Lower lobe of right lung (tissue), 2 donors: ENCODE measurements at places on chromosomes 1 and 21. TPM values are rescaled to one million over a fixed set of nuclear protein-coding genes. Genes with fewer than 3 reads are reported as not detected.

The OR2T8 gene
- not detected for total RNA-seq

The SLC5A3 gene
- 17.4 TPM for total RNA-seq

The SAMD11 gene
- total RNA-seq, result 2.2 TPM

The NLRP3 gene
- total RNA-seq, result 3.5 TPM

The PDE4DIP gene
- total RNA-seq, result 153 TPM

DNA sequence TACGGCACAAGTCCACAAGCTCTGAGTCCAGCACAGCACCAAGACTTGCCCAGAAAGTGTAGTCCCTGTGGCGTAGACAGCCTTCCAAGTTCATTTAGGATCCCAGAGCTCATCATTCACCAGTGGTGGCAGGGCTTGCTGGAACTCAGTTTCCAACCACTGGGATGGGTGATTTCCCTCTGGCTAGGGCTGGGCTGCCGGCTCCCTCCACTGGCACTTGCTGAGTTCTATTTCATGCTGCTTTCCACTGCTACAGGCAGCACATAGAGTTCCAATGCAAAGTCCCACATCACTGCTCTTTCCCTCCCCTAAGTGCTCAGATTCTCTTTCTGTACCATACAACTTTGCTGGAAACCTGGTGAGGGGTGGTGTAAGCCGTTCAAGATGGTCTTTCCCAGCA, 510.3 kb upstream of the TMPRSS15 start:
- H3K36me3 ChIP-seq, result no peaks in the 10 kb centered on the region
- H3K4me3 ChIP-seq, result no peak overlapping the region
- H3K27ac ChIP-seq, result no peak overlapping the region
- no peaks in the 10 kb centered on the region for H3K27me3 ChIP-seq

DNA sequence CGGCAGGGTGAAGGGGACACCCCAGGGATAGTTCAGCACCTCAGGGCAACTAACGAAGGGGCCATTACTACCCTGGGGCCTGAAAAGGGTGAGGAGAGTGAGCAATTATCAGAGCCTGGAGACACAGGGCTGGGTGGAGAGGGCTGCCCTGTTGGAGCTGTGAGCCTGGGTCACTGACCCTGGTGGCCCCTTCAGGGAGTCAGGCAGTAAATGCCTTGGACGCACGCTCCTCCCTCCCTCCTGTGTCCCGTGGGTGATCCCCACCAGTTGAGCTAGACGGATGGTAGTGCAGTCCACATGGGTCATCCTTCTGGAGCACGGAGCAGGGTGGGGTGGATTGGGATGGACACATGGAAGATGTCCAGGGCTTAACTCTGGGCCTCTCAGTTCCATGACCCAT, 305.3 kb downstream of the PTPRU start:
- H3K36me3 ChIP-seq, result no peaks in the 10 kb centered on the region
- DNase-seq, result no peak
- peaks cover 6% of the 10 kb centered on the region for H3K27me3 ChIP-seq
- H3K4me1 ChIP-seq, result no peaks in the 10 kb centered on the region
- H3K4me3 ChIP-seq, result no peak overlapping the region
- no peak overlapping the region for H3K27ac ChIP-seq

DNA sequence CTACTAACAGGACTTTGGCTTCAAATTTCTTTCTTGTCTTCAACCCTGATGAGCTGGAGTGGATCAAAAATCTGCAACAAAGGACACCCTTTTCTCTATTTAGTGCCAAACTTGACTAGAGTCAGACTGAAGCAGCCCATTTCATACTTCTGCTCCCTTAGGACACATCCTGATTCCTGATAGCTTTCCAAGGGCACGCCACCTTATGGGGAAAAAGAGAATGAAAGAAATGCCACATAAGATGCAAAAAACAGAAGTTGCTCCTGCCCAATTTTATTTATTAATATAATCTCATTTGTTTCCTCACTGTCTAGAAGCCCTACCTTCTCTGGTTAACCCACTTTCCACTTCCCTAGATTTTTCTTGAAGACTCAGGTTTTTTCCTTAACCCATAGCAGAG, 72.7 kb upstream of the NBPF4 start:
- no peak overlapping the region for H3K4me3 ChIP-seq
- no peak for DNase-seq
- no peaks in the 10 kb centered on the region for H3K27me3 ChIP-seq
- no peaks in the 10 kb centered on the region for H3K4me1 ChIP-seq
- no peak overlapping the region for H3K27ac ChIP-seq
- H3K36me3 ChIP-seq, result no peaks in the 10 kb centered on the region

The LGR6 gene
- total RNA-seq, result 1.7 TPM

DNA sequence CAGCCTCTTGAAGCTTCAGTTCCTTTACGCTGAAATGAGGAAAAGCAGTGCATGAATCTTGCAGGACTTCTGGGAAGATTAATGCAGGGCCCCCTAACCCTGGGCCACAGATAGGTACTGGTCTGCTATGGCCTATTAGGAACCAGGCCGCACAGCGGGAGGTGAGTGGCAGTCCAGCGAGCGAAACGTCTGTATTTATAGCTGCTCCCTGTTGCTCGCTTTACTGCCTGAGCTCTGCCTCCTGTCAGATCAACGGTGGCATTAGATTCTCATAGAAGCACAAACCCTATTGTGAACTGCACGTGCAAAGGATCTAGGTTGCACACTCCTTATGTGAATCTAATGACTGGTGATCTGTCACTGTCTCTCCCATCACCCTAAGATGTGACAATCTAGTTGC, 130.2 kb downstream of the CHRM3 start:
- H3K4me1 ChIP-seq, result no peaks in the 10 kb centered on the region
- no peak for DNase-seq
- no peaks in the 10 kb centered on the region for H3K36me3 ChIP-seq
- H3K4me3 ChIP-seq, result no peak overlapping the region
- H3K27me3 ChIP-seq, result no peaks in the 10 kb centered on the region
- H3K27ac ChIP-seq, result no peak overlapping the region

The COL9A2 gene
- total RNA-seq, result 7.6 TPM

DNA sequence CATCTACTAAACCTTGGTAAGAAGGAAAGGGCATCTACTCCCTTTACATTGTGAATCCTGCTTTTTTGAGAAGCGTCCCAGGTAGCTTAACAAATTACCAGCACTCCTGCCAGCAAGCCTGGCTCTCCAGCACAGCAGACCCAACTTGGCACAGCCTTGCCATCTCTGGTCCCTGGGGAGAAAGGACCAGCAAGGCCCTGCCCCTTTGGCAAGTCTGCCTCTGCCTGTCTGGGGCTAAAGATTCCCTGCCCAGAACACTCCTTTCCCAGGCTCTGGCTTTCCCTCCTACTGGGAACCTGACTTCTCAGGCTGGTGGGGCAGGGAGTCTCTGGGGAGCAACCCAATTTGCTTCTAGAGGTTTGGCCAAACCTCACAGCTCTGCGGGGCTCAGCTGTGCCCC, 68.5 kb downstream of the ATP2B4 start:
- H3K4me3 ChIP-seq, result no peak overlapping the region
- H3K4me1 ChIP-seq, result peaks cover 47% of the 10 kb centered on the region
- H3K36me3 ChIP-seq, result peaks cover 44% of the 10 kb centered on the region
- H3K27me3 ChIP-seq, result no peaks in the 10 kb centered on the region
- peak overlapping the region; percentile 25 for H3K27ac ChIP-seq
- no peak for DNase-seq

DNA sequence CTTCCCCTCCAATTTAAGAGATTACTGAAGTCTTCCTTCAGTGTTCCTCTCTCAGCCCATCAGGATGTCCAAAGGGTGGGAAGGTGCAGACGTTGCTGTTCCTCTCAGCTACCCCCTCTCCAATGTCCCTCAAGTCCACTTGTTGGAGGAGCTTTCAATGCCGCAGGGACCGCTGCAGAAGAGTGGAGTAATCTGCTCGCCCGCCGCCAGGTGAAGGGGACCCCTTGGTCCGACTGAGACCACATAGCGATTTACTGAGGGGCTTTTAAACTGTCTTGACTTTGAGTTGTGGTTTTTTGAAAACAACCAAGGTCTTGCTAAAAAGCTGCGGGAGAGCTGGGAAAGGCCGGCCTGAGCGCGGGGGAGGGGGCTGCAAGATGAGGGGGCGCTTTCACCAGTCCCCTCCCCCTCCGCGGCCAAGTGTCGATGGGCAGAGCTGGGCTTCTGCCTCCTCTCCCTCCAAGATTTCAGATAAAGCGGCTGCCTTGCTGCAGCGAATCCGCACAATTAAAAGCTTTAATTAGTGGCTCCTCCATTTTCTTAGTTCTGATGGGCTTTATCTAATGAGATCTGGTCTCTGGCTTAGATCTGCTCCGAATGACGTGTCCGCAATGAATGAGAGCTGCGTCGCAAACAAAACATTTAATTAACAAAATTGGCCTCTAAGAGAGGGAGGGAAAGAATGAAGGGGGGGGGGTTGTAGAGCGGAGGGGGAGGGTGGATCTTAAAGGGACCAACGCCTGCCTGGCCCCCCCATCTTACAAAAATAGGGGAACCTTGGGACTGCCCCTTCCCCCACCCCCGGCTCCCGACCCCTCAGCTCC, 5.9 kb downstream of the LMO4 start:
- DNase-seq, result no peak
- peak overlapping the region; percentile 87 for H3K4me3 ChIP-seq
- no peaks in the 10 kb centered on the region for H3K27me3 ChIP-seq

GRCh38 chr1:97739596-97740103, 181.2 kb downstream of the DPYD start:
- H3K4me3 ChIP-seq, result no peak overlapping the region
- H3K27me3 ChIP-seq, result no peaks in the 10 kb centered on the region
- H3K27ac ChIP-seq, result no peak overlapping the region

DNA sequence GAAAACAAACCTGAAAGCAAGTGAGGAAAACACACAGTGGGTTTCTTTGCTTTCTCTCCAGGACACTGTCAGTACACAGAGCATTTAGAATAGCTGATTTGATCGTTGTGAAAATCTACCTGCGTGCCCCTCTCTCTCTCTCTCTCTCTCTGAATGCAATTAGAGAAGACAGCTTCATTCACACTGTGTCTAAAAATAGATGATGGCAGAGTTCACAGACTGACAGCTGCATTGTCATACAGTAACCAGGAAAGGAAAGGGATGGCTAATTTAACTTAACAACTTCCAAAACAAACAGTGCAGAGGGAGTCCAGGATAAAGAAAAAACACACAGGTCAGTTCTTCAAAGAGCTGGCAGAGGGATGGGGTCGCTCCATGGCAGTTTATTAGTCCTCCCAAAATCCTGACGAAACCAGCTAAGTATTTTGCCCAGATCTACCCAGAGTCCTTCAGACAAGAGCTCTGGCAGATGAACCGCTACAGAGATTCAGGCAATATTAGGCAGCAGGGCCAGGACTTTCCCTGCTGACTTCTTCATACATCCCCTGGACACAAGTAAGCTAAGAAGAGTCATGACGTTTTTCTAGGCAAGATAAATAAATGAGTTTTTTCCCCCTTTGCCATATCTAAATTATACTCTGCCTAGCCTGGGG, 58.9 kb downstream of the WLS start:
- peak overlapping the region; percentile 12 for H3K27ac ChIP-seq
- H3K27me3 ChIP-seq, result no peaks in the 10 kb centered on the region
- H3K4me1 ChIP-seq, result peaks cover 46% of the 10 kb centered on the region
- no peaks in the 10 kb centered on the region for H3K36me3 ChIP-seq
- DNase-seq, result no peak

- no peak overlapping the region for H3K27ac ChIP-seq
- H3K4me3 ChIP-seq, result no peak overlapping the region
- H3K27me3 ChIP-seq, result no peaks in the 10 kb centered on the region
- H3K4me1 ChIP-seq, result no peaks in the 10 kb centered on the region
- DNase-seq, result no peak
- H3K36me3 ChIP-seq, result no peaks in the 10 kb centered on the region
Measured at GRCh38 chr1:223887747-223888418, 42.1 kb upstream of the TP53BP2 start.

DNA sequence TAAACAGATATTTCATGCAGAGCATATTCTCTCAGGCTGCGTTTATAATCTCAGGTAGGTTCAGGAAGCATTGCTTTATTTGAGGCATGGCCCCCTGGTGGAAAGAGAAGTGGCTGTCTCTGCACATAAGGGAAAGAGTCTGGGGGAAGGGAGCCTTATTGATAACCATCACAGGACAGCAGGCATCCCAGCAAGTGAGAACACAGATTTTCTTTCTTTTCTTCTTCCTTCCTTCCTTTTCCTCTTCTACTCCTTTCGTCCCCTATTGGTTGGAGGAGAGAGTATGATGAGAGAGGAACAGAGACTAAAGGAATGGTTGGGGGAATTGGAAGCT, 21.9 kb downstream of the TSNAX start:
- peaks cover under 1% of the 10 kb centered on the region for H3K4me1 ChIP-seq
- H3K27ac ChIP-seq, result no peak overlapping the region
- peaks cover 8% of the 10 kb centered on the region for H3K36me3 ChIP-seq
- H3K27me3 ChIP-seq, result no peaks in the 10 kb centered on the region

GRCh38 chr1:216532251-216532798, 109.1 kb upstream of the USH2A start:
- no peaks in the 10 kb centered on the region for H3K36me3 ChIP-seq
- no peaks in the 10 kb centered on the region for H3K27me3 ChIP-seq
- peaks cover 6% of the 10 kb centered on the region for H3K4me1 ChIP-seq
- no peak overlapping the region for H3K4me3 ChIP-seq

GRCh38 chr21:16071761-16072160, 342.0 kb downstream of the USP25 start:
- no peaks in the 10 kb centered on the region for H3K27me3 ChIP-seq
- no peaks in the 10 kb centered on the region for H3K4me1 ChIP-seq
- H3K4me3 ChIP-seq, result no peak overlapping the region
- no peak overlapping the region for H3K27ac ChIP-seq
- no peaks in the 10 kb centered on the region for H3K36me3 ChIP-seq

The MATN1 gene
- not detected for total RNA-seq

DNA sequence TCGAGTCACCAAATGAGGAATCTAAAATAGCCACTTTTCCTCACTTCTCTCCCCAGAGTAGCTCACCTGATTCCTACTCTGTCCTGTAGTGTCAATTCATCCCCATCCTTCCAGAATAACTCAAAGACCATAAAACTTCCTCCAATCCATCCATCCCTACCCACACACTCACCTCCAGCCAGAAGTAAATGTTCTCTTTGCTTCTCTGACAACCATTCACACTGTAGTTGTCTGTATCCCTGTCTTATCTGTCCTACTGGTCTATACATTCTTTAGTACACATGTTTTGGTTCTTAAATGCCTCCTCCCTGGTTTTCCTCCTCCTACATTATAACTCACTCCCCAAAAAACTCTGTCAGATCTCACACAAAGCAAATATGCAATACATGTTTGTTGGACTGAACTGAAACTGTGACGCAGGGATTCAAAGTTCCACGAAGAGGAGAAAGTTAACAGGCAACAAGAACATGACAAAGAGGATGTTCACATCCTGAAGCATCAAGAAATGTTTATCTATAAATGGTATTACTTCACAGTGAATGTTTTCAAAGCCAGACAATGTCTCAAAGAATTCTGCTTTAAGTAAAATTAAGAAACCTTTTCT, 11.0 kb downstream of the TP53BP2 start:
- H3K4me3 ChIP-seq, result no peak overlapping the region
- peaks cover 71% of the 10 kb centered on the region for H3K4me1 ChIP-seq
- no peaks in the 10 kb centered on the region for H3K27me3 ChIP-seq
- H3K27ac ChIP-seq, result peak overlapping the region; percentile 4
- no peak for DNase-seq

GRCh38 chr1:27519331-27520258, 29.6 kb upstream of the WASF2 start:
- H3K36me3 ChIP-seq, result no peaks in the 10 kb centered on the region
- peak overlapping the region; percentile 31 for H3K27ac ChIP-seq
- H3K4me3 ChIP-seq, result no peak overlapping the region
- DNase-seq, result no peak
- H3K27me3 ChIP-seq, result no peaks in the 10 kb centered on the region

GRCh38 chr1:217892750-217893149, 261.6 kb downstream of the SPATA17 start:
- H3K4me1 ChIP-seq, result no peaks in the 10 kb centered on the region
- no peaks in the 10 kb centered on the region for H3K36me3 ChIP-seq
- no peak for DNase-seq
- no peak overlapping the region for H3K4me3 ChIP-seq

- DNase-seq, result no peak
- no peak overlapping the region for H3K4me3 ChIP-seq
- no peaks in the 10 kb centered on the region for H3K4me1 ChIP-seq
- no peaks in the 10 kb centered on the region for H3K27me3 ChIP-seq
Measured at GRCh38 chr1:175376194-175376593, 183.6 kb upstream of the KIAA0040 start.

The SYCP1 gene
- total RNA-seq, result not detected
